M059J (cell line): ENCODE measurements at places on chromosomes 5 and 9. TPM values are rescaled to one million over a fixed set of nuclear protein-coding genes. Genes with fewer than 3 reads are reported as not detected.

The TRIM52 gene
- 2.2 and 5.7 TPM in 2 replicates for total RNA-seq

The SNX24 gene
- total RNA-seq, result 27.2 and 58.8 TPM in 2 replicates

The ERGIC1 gene
- total RNA-seq, result 149 and 153 TPM in 2 replicates

The FBXO4 gene
- 7.1 and 12.1 TPM in 2 replicates for total RNA-seq

The ZNF883 gene
- total RNA-seq, result 7.3 and 8.1 TPM in 2 replicates

The TBC1D2 gene
- total RNA-seq, result 14.0 and 27.9 TPM in 2 replicates
